ENCODE measurements at places on chromosomes 7 and 10.

- no peak for DNase-seq
Observed at GRCh38 chr7:114648680-114649079, 234.1 kb downstream of the FOXP2 start.

- no peak for DNase-seq
Observed at GRCh38 chr10:33334805-33335550, 511 bp upstream of the NRP1 start.

DNA sequence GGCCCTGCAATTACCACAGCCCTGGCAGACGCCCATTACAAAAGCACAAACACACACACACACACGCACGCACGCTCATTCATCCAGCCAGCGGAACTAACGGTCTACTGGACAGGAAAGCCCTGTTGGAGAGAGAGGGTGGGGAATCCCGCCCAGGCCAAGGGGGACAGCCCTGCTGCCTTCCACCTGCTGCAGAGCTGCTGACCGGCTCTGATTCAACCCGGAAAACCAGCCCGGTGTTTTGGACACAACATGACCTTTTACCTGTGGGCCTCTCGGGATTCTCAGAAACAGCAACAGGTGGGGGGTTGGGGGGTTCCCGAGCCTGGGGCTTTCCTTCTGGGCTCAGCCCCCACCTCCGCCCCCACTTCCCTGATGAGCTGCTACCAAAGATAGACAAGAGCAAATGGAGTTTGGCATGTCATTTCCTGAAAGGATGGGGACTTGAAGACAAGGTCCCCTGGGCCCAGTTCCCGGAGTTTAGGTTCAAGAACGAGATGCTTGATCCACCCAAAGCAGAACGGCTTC, 18.5 kb upstream of the SERPINE1 start:
- DNase-seq = no peak

DNA sequence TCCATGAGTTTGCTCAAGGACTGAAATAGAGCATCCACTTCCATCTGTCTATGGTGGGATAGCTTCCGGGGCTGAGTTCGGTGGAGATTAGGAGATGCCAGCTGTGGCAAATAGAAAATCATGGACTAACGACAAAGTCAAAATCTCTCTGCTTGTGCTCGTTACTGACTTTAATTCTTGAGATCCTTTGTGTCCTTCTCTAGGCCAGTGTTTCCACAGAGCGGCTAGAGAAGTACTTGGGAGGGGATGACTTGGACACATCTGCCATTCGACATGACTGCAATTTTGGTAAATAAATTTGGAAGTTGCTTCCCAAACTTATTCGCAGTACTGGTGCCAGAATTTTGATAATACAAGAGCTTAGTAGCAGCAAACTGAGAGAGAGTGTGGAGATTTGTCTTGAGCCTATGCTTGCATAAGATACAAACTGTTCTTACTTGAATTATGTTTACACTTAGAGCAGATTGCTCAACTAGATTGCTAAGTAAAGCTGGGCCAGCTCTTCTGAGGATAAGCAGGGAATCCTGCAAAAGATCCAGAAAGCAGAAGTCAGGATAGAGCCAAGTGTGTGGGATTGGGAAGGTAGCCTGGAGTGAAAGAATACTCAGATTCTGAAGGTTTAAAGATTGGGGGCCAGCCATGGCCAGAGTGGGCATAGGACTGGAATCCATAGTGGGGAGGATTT, 27.6 kb downstream of the ABCC2 start:
- DNase-seq = no peak

DNA sequence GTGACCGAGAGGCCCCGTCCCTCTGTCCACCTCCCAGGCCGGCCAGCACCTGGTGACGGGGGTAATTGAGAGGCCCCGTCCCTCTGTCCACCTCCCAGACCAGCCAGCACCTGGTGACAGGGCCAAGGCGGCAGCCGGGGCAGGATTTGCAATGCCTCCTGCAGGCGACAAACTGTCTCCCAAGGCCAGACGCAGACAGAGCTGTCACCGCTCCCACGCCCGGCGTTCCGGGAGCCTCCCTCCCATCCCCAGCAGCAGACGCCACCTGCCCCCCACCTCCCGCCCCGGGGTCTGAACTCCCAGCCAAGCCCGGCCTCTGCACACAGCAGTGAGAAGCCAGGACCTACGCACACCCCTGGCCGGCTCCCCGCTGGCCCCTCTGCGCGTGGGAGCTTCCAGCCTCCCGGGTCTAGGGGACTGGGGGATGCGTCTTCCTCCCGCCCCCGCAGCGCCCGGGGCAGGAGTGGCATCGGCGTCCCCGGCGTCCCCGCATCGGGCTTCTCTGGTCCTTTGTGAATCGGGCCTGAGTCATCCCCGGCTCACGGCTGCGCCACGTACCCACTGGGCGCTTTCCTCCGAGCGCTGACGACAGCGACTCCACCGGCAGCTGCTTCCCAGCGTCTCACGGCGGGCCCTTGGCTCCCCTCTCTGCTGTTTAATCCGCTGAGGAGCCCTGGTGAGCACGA, 95.1 kb upstream of the DIP2C start:
- peak; percentile 50 for DNase-seq

DNA sequence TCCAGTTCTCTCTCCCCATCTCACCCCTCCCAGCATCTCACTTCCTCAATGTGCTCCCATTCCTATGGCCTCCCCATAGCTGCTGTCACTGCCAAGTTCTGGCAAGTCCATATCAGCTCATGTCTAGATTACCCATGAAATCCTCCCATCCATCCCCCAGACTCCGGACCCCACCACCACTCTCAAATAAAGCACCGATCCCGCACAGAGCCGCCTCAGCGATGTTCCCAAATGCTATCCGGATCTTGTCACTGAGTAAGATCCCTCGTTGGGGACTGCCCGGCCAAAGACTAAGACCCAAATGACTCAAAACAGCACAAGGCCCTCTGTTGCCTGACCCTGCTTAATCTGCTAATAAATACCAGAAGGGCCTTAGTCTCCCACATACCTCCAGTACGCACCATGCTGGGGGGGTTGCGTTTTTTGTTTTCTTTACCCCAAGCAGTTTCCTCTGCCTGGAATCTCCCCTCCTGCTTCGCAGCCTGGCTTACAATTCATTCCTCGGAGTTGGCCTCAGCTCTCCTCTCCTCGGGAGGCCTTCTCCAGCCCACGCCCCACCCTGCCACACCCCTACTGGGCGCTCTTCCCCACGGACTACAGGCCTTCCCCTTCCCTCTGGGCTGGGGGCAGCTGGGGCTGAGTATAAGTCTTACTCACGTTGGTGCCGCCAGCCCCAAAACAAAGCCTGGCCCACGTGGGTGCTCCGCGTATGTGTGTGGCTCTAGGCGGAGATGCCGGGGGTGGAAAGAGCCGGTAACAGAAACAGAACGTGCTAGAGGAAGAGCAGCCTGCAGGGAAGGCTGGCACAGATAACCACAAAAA, 1.8 kb upstream of the DUSP5 start:
- DNase-seq = peak; percentile 48

- DNase-seq = no peak
Observed at GRCh38 chr10:5632446-5632845, 33.9 kb downstream of the ASB13 start.

GRCh38 chr10:11167233-11167966, 149.7 kb downstream of the CELF2 start:
- no peak for DNase-seq

DNA sequence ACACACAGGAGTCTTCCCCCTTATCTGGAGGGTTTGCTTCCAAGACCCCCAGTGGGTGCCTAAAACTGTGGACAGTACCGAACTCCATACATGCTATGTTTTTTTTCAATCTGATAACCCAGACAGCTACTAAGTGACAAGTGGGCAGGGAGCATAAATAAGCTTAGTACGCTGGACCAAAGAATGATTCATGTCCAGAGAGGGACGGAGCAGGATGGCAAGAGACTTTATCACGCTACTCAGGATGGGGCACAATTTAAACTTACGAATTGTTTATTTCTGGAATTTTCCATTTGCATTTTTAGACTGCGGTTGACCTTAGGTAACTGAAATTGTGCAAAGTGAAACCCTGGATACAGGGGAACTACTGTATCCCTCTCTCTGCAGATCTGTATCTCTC, 410.0 kb upstream of the MKI67 start:
- no peak for DNase-seq

DNA sequence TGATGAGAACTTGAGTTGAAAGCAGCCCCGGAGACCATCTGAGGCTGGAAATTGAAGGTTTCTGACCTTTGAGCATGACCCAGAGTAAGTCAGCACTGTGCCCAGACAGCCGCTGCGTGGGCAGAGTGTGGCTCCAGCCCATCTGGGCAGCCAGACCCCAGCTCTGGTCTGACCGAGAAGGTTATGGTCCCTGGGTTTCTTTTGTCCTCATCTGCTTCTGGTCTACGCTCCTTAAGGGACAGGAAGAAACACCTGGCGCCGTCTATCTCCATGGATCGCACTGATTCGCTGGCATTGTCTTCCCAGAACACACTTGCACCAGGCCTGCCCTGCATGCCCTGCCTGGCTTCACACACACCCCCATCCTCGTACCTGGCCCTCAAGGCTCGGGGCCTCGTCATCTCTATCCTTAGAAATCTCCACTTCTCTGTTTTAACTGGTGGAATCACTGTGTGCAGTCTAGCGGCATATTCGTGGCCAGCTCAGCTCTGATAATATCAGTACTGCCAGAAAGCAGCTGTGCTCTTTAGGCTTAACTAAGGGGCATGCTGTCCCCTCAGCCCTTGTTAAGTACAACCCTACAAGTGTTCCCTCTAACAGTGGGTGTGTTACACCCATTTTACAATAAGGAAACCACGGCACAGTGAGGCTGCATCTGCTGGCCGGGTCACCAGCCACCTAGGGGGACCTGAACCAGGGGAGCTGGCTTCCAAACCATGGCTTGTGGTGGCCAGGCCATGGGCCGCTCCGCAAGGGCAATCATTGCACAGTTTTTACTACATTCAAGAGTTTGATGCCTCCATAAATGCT, 127.7 kb downstream of the ADCY1 start:
- no peak for DNase-seq
